SJSA1 (cell line): ENCODE measurements at places on chromosomes 16 and 17. TPM values are rescaled to one million over a fixed set of nuclear protein-coding genes. Genes with fewer than 3 reads are reported as not detected.

- H3K27ac ChIP-seq, result no peak overlapping the region
- DNase-seq, result no peak
- H3K27me3 ChIP-seq, result no peaks in the 10 kb centered on the region
These were observed 121.3 kb downstream of the CDH13 start for GRCh38 chr16:82748026-82748425.

GRCh38 chr16:10536814-10537389 is 43.5 kb downstream of the EMP2 start:
- no peaks in the 10 kb centered on the region for H3K36me3 ChIP-seq
- H3K27me3 ChIP-seq, result no peaks in the 10 kb centered on the region
- H3K27ac ChIP-seq, result no peak overlapping the region
- no peak for DNase-seq
- H3K4me1 ChIP-seq, result 0 out of 2 replicates have a peak, but pooled peaks cover 6% of the 10 kb centered on the region

DNA sequence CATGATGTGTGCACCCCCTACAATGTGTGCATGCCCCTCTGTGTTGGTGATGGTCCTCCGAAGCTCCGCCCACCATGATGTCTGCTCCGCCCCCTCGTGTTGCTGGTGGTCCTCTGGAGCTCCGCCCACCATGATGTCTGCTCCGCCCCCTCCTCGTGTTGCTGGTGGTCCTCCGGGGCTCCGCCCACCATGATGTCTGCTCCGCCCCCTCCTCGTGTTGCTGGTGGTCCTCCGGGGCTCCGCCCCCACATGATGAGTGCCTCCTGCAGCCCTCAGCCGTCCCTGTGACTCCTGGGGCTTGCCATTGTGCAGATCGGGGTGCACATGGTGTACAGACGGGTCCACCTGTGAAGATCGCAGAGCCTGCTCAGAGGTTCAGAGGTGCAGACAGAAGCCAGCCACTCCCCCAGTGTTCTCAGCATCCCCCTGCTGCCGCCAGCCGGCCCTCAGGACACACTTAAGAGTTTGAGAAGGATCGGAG is 129.1 kb upstream of the CHMP6 start:
- H3K27me3 ChIP-seq, result no peaks in the 10 kb centered on the region
- peaks cover 45% of the 10 kb centered on the region for H3K4me1 ChIP-seq
- DNase-seq, result no peak
- H3K27ac ChIP-seq, result no peak overlapping the region
- no peak overlapping the region for H3K4me3 ChIP-seq

DNA sequence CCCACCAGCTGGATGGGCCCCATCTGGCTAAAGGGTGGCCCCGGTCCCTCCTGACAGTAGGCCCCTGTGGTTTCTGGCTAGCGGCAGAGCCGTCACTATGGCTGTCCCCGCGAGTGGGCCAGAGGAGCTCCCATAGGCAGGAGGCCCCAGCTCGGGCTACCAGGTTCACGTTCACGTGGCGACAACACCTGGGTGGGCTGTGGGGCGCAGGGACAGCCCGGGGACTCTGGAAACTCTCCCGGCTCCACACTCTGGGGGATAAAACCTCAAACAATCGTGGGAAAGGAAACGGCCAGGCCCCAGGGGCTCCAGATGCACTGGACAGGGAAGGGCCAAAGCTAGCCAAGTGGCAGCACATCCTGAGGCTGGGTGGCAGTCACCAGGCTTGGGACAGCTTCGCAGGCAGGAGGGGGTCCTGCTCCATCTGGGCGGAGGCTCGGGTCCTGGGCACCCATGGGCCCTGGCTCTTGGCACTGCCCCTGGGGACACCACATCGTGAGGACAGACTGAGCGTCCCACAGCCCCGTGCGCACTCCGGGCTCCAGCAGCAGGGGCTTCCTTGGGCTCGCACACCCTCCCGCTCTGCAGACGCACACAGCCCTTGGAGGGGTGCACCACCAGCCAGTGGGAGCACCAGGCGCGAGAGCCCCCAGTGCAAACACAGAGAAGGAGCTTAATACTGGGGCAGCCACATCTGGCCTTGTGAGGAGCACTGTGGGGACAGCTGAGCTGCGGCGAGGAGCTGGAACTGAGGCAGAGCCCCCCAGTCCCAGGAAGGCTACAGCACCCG is 4.4 kb downstream of the RNF166 start:
- peak overlapping the region; percentile 21; the same call in 1 of the 2 replicates for H3K27ac ChIP-seq
- H3K27me3 ChIP-seq, result no peaks in the 10 kb centered on the region
- H3K4me1 ChIP-seq, result peaks cover 39% of the 10 kb centered on the region
- peaks cover 44% of the 10 kb centered on the region for H3K36me3 ChIP-seq
- no peak for DNase-seq

DNA sequence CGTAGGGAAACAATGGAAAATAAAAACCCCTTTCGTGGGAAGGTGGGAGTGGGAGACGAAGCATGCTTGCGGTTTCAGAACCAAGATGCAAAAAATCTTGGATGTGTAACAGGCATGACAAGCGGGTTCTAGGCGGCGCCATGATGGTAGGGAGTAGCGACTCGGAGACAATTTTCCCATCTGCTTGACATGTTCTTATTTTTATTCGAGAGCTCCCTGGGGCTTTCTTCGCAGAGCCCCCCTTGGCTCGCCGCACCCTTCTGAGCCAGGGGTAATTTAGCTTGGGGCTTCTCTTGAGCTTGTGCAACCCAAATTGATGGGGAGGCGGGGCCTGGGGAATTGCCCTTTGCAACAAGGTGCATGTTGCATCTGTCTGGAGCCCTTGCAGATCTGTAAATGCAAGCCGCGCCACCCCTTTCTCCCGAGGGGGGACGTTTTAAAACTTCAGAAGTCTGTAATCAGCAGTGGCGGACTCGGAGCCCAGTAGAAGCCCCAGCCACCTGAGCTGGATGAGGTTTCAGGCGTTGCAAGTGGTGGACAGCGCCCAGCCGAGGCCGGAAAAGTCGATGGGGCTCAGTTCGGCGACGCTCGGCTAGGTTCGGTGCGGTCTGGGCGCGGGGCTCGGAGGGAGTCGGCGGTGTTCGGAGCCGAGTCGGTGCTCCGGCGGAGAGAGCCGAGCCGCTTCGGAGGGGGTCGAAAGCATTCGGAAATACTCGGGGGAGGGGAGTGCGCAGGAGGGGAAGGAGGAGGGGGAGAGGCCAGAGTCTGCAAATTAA is 2.9 kb downstream of the GNAO1 start:
- DNase-seq, result peak; percentile 62
- peaks cover 16% of the 10 kb centered on the region for H3K27me3 ChIP-seq
- no peaks in the 10 kb centered on the region for H3K36me3 ChIP-seq
- H3K4me1 ChIP-seq, result peaks cover 15% of the 10 kb centered on the region
- no peak overlapping the region for H3K27ac ChIP-seq

The DNAI2 gene
- total RNA-seq, result not detected in 2 replicates

- no peak overlapping the region for H3K4me3 ChIP-seq
- H3K27me3 ChIP-seq, result no peaks in the 10 kb centered on the region
- H3K27ac ChIP-seq, result no peak overlapping the region
- H3K4me1 ChIP-seq, result peaks cover 11% of the 10 kb centered on the region
These were observed 12.3 kb downstream of the PLXDC1 start for GRCh38 chr17:39139161-39139511.

The KCNH6 gene
- total RNA-seq, result not detected in 2 replicates

GRCh38 chr17:74916851-74917199 is 6.2 kb downstream of the USH1G start:
- no peak for DNase-seq
- peaks cover 59% of the 10 kb centered on the region for H3K27me3 ChIP-seq
- H3K4me3 ChIP-seq, result no peak overlapping the region
- no peak overlapping the region for H3K27ac ChIP-seq
- H3K36me3 ChIP-seq, result no peaks in the 10 kb centered on the region

The KREMEN2 gene
- not detected in 2 replicates for total RNA-seq

The SYNRG gene
- total RNA-seq, result 7.1 and 8.3 TPM in 2 replicates

DNA sequence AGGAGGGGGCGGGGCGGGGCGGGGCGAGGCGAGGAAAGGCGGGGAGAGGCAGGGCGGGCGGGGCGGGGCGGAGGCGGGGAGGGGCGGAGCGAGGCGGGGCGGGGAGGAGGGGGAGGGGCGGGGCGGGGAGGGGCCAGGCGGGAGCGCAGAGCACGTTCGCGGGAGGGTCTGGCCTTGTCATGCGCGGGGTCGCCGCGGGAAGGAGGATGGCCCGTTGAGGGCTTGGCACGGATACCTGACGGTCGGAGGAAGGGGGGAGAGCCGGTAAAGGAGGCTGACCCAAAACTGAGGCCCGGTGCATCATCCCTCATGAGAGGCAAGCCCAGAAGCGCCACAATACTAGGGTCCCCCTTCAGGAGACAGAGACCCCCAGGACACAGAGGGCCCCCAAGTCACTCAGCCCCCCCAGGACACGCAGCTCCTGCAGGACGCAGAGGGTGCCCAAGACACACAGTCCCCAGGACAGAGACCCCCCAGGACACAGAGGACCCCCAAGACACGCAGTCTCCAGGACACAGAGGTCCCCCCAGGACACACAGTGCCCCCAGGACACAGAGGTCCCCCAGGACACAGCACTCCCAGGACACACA is 593 bp upstream of the WDR45B start:
- H3K27me3 ChIP-seq, result no peaks in the 10 kb centered on the region
- H3K36me3 ChIP-seq, result peaks cover 36% of the 10 kb centered on the region
- DNase-seq, result peak; percentile 65
- peak overlapping the region; percentile 43 for H3K4me3 ChIP-seq
- peak overlapping the region; percentile 50; the same call in 1 of the 2 replicates for H3K27ac ChIP-seq

DNA sequence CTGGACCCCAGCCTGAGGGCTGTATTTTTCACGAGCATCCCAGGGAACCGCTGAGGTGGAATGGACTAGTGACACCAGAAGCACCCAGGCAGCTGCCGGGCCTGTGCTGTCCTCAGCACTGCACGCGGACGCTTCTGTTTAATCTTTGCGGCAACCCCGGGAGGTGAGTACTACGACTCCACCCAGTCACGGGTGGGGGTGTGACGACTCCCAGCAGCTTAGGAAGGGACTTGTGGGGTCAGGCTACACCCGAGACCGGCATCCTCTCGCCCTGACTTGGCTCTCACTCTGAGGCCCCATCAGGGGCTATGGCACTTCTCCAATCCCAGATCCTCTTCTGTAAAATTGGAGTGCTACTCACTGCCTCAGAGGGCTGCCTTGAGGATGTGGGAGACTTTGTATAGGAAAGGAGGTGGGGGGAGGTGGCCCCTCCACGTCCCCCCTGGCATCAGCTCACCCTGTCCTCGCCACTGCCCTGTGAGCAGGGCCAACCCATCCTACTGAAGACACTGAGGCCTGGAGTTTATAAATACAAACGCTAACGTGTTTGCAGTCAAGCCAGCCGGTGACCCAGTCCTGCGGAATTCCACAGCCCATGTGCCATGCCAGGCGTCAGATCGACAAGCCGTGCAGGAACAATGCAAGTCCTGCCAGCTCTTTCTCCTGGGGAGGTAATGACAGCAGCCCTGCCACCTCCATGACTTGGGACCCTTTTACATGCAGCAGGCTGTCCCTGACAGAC is 44.4 kb downstream of the PPL start:
- DNase-seq, result no peak
- no peak overlapping the region for H3K4me3 ChIP-seq
- no peaks in the 10 kb centered on the region; the same call in 1 of the 2 replicates for H3K4me1 ChIP-seq
- no peak overlapping the region for H3K27ac ChIP-seq
- H3K27me3 ChIP-seq, result no peaks in the 10 kb centered on the region
- peaks cover 5% of the 10 kb centered on the region for H3K36me3 ChIP-seq

DNA sequence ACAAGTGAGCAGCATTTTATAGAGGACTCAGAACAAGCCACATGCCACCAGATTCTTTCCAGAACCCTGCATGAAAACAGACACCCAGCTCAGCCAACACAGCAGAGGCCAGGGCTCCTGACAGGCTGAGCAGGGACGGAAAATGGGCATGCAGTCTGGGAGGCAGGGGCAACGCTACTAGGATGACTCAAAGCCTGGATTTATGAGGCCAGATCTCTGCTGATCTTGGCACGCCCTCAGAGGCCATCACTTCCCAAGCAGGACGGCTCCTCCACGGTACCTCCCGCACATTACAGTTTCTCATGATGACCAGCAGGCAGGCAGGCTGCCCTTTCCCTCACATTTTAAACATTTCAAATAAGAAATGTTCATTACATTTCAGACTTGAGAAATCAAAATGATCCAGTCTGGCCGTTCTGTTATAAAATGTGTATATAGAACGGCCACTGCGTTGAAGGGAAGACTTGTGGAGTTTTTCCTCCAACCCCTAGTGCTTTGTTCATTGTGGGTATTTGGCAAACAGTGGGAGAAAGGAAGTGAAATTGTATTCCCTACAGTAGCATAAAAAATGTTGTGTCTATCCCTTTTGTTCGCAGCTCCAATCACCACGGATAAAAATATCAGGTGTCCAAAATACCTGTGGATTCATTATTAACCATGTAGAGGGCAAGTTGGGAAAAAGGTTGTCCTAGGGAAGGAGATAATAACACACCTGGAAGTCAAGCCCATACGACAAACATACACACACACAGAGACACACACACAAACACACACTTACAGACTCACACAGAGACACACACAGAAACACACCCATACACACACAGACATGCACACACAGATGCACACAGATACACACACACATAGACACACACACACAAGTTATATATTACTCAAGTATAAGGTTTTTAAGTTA is 64.8 kb upstream of the ADAMTS18 start:
- no peak overlapping the region for H3K4me3 ChIP-seq
- H3K27ac ChIP-seq, result no peak overlapping the region
- H3K27me3 ChIP-seq, result no peaks in the 10 kb centered on the region

GRCh38 chr17:34254651-34255380 is at the start of gene CCL2:
TSS of gene CCL2 (plus strand) at chr17:34255285. CDS start at chr17:34255350, 65 bp downstream.
- DNase-seq, result peak; percentile 88
- H3K27ac ChIP-seq, result peak within 1 kb of the TSS; percentile 85
- H3K27me3 ChIP-seq, result no peaks in the 10 kb centered on the region
- H3K36me3 ChIP-seq, result no peaks in the 10 kb centered on the region; the same call in 1 of the 2 replicates
- H3K4me1 ChIP-seq, result peaks cover 58% of the 10 kb centered on the region

The TBC1D3C gene
- 0.13 TPM in 1 of 2 replicates, not detected in the other for total RNA-seq

GRCh38 chr16:51900221-51900780 is 646.6 kb downstream of the TOX3 start:
- no peaks in the 10 kb centered on the region for H3K36me3 ChIP-seq
- H3K27me3 ChIP-seq, result no peaks in the 10 kb centered on the region
- H3K4me3 ChIP-seq, result no peak overlapping the region
- no peaks in the 10 kb centered on the region for H3K4me1 ChIP-seq

- H3K36me3 ChIP-seq, result no peaks in the 10 kb centered on the region
- peaks cover 46% of the 10 kb centered on the region for H3K27me3 ChIP-seq
- H3K4me3 ChIP-seq, result no peak overlapping the region
- DNase-seq, result no peak
- no peaks in the 10 kb centered on the region for H3K4me1 ChIP-seq
These were observed 29.3 kb upstream of the TNRC6C start for GRCh38 chr17:77929180-77929564.

The GAST gene
- not detected in 2 replicates for total RNA-seq

DNA sequence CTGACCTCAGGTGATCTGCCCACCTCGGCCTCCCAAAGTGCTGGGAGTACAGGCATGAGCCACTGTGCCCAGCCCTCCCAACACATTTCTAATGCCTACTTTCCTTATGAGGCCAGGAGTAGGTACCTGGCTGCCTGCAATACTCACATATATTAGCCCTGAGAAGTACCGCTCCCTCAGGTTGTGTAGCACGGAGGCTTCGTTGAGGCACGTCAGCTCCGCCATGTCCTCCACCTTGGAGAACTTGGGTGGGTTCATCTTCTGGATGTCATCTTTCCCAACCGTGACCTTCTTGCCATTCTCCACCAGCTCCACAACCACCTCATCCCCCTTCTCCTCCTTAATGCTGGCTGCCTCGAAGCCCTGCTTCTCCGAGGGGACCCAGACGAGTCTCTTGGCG is 19.1 kb downstream of the MYH11 start:
- no peak overlapping the region for H3K4me3 ChIP-seq
- H3K4me1 ChIP-seq, result no peaks in the 10 kb centered on the region
- no peak for DNase-seq
- H3K36me3 ChIP-seq, result no peaks in the 10 kb centered on the region

The TP53TG3E gene
- not detected in 2 replicates for total RNA-seq
